Stimulated activated CD4-positive, alpha-beta T cell treated with anti-CD3 and anti-CD28 coated beads, Interleukin-1b, Interleukin-23, amount 100 ng/mL, for 1 hour (primary cell): ENCODE measurements at places on chromosomes 2 and 18.

DNA sequence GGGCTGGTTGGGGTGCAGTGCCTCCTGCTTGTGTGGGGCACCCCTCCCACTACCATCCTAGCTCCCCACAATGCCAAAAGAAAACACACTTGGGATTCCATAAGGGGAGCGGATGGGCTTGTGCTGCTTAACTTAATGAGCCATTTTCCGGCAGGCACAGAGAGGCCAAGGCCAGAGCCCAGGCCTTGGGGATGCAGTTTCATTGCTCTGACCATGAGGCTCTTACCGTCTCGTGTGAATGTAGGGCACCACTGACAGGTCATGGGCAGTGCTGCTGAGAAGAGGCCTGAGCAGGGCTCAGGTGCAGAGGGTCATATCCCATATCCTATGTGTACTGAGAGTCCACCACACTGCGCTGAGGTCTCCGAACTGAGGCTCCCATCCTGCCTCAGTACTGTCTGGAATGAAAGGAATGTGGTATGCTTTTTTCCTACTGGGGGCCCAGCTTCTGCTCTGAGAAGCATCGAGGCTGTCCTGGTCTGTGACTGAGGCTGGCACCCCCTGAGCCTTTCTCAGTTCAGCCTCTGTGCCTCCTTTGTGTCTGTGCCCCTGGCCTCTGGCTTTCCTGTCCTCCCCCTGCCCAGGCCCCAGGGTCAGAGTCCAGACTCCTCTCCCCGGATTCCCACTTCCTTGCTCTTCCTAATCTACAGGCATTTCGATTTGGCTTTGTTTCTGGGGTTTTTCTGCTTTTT is 45.2 kb upstream of the MAPRE3 start:
- no peak for DNase-seq

DNA sequence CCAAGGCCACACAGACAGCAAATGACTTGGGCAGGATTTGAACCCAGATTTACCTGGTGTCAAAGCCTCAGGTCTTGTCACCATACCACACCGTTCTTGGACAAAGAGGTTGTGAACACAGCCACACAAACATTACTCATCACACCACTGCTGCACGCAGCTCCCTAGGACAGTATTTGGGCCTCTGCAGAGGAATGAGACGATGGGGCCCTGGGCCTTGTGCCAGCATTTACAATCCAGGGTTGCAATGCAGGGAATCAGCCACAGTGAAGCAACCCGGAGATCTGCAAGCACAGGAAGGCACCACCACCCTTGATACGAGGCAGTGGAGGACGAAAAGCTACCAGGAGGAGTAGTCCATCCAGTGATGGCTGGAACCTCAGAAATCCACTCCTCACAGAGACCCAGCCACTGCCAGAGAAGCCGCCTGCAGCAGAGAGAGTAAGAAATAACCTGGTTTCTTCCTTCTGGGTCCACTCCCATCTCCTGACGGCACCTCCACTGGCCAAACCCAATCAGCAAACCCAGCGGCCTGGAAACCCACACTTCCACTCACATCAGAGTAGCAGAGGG is 3.7 kb upstream of the MTCL1 start:
- no peak for DNase-seq

DNA sequence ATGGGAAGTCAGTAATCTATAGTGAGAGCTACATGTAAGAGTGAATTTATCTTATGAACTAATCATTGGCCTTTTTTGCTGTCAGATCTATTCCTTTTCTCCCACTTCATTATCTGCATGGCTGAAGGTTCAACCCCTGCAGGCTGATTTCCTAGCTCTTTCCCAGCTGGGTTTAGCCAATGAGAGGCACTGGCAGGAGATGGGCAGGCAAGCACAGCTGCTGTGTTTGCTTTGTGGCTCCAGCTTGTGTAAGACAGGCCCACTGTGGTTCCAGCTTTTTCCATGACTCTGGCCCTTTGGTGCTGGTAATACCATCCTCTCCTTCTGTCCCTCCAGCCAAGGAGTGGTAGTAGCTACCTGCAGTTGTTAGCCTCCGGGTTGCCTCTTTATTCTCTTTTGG is 248.8 kb downstream of the PLCL1 start:
- no peak for DNase-seq

- no peak for DNase-seq
Measured at GRCh38 chr2:214895469-214895868, 86.0 kb upstream of the BARD1 start.

DNA sequence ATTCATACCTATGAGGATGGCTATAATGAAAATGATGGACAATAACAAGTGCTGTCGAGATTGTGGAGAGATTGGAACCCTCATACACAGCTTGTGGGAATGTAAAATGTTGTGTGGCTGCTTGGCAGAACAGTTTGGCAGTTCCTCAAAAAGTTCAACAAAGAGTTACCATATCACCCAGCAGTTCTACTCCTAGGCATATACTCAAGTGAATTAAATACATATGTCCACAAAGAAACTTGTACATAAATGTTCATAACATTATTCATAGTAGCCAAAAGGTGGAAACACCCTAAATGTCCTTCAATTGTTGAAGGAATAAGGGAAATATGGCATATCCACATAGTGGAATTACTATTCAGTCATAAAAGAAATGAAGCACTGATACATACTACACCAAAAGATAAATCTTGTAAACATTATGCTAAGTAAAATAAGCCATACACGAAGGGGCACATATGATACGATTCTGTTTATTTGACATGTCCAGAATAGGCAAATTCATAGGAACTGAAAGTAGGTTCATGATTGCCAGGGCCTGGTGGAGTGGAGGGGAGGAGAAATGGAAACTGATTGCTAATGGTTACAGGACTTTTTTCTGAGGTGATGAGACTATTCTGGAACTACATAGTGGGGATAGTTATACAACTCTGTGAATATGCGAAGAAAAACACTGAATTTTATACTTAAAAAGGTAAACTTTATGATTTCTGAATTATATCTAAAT is 92.1 kb downstream of the ADAM23 start:
- DNase-seq: no peak
